ENCODE measurements at places on chromosomes 12 and 14.

DNA sequence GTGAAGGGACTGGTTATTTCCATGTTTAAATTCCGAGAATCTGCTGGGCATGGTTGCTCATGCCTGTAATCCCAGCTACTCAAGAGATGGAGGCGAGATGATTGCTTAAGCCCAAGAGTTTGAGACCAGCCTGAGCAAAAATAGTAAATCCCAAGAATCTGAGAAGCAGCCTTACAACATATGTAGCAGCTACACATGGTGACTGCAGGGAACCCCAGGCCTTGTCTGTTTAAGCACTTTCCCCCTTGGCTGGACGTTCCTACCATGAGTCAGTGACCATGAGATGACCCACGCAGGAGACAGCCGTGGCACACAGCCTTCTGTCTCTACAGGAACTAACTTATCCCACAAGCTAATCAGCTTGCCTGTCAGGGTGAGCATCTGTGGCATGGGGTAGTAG lies 5.5 kb upstream of the SLC24A4 start:
- DNase-seq, result no peak

DNA sequence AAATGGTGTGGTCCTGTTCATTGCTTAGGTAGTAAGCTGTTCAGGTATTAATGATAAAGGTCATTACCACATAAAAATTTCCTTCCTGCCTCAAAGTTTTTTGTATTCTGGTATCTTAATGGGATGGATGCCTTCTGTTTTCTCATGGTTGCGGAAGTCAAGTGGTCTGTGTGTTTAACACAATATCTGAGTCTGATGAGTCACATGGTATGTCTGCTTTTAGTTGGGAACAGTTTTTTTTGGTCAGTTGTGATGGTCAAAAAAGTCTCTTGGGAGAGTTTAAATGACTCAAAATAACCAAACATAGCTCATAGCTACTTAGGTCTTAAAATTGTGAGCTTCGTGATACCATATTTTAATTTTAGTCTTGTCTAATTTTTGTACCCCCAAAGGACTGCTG lies 40.7 kb downstream of the STK38L start:
- DNase-seq, result no peak

DNA sequence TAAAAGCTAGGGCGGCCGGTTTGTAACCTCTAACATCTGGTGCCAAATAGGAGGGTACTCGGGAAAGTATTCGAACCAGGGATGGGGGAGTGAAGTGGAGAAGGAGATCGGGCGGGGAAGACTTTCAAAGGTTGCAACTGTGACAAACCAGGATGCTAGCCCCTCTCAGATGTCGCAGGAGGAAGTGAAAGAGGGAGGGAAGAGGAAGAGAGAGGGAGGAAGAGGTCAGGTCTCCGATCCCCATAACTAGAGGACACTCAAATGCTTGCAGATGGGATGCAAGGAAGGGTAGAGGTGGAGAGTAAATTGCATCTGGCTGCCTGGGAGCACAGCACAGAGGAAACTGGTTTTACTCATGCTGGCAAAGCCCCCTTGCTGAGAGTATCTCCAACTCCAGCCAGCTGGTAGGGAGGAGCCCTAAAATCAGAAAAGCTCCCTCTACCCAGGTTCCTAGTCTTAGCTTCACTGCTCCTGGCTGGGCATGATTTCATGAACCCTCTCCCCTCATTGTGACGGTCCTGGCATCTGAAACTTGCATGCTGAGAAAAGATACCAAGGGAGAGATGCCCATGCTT lies 696.7 kb upstream of the TBX3 start:
- DNase-seq, result no peak

- DNase-seq, result no peak
These were observed 249.2 kb downstream of the C12orf50 start for GRCh38 chr12:87779858-87780498.

DNA sequence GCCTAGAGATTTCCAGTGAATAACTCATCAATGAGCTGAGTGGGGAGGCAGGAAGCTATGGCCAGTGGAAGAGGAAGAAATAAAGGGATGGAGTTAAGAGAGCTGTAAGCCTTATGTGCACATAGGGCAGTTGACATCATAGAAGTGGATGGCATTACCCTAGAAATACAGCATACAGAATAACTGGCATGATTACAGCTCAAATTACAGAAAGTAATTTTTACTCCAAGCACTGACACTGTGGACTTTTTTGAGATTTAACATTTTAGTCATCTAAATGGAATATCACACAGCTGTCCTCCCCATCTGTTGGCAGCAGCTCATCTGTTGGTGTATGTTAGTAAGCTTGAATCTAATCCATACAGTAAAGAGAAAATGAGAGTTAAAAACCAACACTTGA lies 5.4 kb upstream of the IPO8 start:
- DNase-seq, result no peak

GRCh38 chr12:113232840-113233585 lies 11.7 kb downstream of the TPCN1 start:
- DNase-seq, result no peak

- DNase-seq, result no peak
These were observed 112.9 kb downstream of the TMEM132D start for GRCh38 chr12:129790930-129791329.

DNA sequence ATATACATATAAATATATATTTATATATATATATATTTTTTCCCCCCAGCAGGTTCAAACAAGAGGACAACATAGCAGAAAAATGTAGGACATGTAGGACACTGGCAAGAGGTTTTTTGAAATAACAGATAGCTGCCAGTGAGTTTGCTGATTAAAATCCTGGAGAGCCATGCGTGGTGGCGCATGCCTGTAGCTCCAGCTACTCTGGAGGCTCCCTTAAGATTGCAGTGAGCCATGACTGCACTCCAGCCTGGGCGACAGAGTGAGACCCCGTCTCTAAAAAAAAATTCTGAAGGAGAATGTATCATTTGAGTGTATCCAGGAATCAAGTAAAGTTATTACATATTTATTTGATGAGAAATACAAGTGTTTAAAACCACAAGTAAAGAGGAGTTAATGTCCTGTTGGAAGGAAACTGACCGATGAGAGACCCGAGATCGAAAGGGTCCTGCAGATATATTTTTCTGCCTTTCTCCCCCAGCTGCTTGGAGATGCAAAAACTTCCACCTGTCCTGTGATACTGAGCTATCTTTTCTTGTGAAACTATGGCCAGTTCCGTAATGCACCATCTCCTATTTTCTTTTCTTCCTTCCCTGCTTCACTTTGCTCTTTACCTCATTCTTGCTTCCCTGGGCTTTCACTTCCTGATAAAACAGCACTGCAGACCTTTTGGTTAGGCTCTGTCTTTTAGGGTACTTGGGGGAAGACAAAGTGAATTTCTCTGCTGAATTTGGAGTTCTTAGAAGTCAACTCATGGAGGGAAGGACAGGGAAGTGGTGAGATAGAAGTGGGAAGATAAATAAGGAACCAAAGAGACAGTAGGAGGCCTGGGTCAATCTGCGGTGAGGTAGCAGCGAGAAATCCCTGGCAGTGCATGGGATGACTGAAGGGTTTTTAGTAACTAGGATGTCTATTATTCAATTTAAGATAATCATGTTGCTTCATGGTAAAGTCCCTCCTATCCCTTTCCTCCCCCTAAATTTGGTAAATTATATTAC lies 41.2 kb upstream of the SLC2A13 start:
- DNase-seq, result no peak

- DNase-seq, result no peak
These were observed 721 bp upstream of the CTSG start for GRCh38 chr14:24576771-24577170.

- DNase-seq, result no peak
These were observed 107.2 kb upstream of the FRMD6 start for GRCh38 chr14:51544471-51544870.

DNA sequence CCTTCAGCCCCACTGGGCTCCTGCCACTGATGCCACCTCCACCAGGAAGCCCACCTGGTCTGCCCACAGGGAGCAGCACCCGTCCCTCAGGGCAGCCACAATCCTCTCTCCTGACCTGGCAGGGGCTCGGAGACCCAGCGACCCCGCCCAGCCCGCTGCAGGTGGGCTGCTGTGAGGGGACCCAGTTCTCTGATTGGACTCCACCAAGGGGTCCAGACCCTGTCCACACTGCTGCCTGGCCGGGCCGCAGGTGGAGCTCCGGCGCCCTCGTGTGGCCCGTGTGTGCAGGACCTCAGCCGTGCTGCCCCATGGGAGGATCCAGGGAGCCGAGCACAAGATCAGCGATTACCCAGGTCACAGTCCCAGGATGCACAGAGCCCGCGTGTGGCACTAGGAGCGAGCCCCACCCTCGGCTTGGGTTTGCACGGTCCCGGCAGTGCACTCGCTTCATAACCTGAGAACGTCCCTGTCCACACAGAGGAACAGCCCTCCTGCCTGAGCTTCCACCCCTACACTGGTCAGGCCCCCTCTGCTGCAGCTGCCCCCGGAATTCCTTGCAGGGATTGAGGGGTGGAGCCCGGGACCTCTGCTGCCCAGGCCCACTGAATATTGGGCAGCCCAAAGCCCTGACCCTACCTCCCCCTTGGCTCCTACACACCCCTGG lies 35.4 kb upstream of the TMEM179 start:
- no peak for DNase-seq

- no peak for DNase-seq
These were observed 84.6 kb downstream of the PTPRR start for GRCh38 chr12:70835948-70836347.

- DNase-seq, result no peak
These were observed 18.6 kb downstream of the AICDA start for GRCh38 chr12:8594072-8594471.

DNA sequence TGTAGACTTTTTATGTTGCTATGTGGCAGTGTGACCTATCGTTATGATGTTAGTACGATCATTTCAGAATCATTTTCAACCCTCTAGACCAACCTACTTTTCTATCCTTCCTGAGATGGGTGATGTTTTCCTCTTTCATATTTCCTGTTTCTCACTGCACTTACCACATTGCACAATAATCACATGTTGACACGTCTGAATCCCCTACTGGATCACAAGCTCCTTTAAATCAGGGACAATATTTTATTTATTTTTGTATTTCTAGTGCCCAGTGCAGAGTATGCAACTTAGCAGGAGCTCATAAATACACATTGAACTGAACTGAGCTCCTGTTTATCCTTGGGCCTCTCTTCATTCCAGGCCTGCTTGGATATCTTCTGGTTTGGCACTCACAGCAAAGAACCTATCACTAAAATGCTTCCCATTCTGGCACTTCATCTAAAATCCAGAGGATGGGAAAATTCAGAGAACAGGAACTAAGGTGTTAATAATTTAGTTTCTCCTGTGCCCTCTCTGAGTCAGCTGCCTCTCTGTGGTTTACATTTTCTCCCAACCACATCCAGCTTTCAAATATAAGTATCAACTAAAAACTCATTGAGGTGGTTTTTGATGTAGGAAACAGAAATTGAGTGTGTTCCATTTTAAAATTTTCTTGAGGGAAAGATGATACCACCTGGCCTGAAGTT lies 69.4 kb upstream of the DYRK2 start:
- no peak for DNase-seq

DNA sequence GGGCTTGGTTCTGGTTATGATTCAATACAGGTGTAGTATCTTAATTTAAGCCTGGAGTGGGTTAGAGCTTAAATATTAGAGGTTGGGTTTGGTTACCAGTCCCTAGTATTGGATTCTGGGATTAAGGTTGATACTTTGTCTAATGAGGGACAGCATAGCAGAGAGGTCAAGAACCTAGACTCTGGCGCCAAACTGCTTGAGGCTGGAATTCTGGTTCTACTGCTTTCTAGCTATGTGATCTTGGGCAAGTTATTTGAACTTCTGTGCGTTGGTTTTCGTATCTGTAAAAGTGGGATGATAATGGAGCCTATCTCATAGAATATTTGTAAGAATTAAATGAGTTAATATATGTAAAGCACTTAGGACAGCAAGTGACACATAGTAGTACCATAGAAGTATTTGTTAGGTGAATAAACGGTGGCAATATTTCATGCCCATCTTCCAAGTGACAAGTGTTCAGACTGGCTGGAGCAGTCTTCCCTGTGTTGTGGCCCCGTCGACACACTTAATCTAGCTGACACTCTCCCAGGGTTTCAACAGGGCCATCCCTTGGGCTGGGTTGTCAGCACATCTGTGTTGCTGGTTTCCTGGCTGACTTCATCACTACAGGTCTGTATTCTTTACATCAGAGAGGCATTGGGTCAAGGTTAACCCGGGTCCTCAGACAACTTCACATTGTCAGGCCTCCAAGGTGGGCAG lies 3.0 kb downstream of the ENDOU start:
- DNase-seq, result no peak

- DNase-seq, result no peak
These were observed 35.6 kb downstream of the ZNF664 start for GRCh38 chr12:124008595-124008994.

- DNase-seq, result no peak
These were observed 168.7 kb upstream of the CPNE8 start for GRCh38 chr12:39074063-39074462.
